CD4-positive, alpha-beta T cell (primary cell): ENCODE measurements at places on chromosomes 1 and 21. TPM values are rescaled to one million over a fixed set of nuclear protein-coding genes. Genes with fewer than 3 reads are reported as not detected.

Gene LRRC8D
- 18.2 TPM for total RNA-seq

Gene CYP4X1
- not detected for total RNA-seq

Gene LCK
- 187 TPM for total RNA-seq

Gene S100A7A
- total RNA-seq: not detected

Gene ADSS2
- total RNA-seq: 30.8 TPM

DNA sequence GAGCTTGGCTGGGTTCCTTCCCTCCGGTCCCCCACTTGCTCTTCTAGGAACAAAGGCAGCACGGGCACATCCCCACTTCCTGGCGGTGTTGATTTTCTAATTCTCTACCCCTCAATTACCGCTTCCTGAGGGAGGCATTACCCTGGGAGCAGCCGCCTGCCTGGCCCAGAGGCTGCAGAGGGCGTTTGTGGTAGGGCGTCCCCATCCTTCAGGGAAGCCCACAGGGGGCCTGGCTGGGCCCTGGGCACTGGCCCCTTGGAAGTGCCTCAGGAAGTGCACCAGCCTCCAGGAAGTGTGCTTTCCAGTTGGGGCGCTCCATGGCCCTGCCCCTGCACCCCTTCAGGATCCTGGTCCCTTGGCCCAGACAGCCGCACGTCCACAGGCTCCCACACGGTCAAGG is 42.1 kb upstream of the CASZ1 start:
- H3K27me3 ChIP-seq: peaks cover 25% of the 10 kb centered on the region
- H3K4me1 ChIP-seq: peaks cover 4% of the 10 kb centered on the region
- no peaks in the 10 kb centered on the region for H3K36me3 ChIP-seq
- no peak overlapping the region for H3K4me3 ChIP-seq
- no peak overlapping the region for H3K27ac ChIP-seq

GRCh38 chr1:31748365-31748764 is 15.8 kb downstream of the ADGRB2 start:
- H3K4me1 ChIP-seq: peaks cover 51% of the 10 kb centered on the region
- DNase-seq: no peak
- no peak overlapping the region for H3K27ac ChIP-seq
- no peaks in the 10 kb centered on the region for H3K36me3 ChIP-seq
- H3K4me3 ChIP-seq: no peak overlapping the region
- H3K27me3 ChIP-seq: no peaks in the 10 kb centered on the region

- no peaks in the 10 kb centered on the region for H3K27me3 ChIP-seq
- H3K4me1 ChIP-seq: no peaks in the 10 kb centered on the region
- no peak overlapping the region for H3K27ac ChIP-seq
Measured at GRCh38 chr21:27704567-27705166, 737.8 kb upstream of the ADAMTS5 start.

DNA sequence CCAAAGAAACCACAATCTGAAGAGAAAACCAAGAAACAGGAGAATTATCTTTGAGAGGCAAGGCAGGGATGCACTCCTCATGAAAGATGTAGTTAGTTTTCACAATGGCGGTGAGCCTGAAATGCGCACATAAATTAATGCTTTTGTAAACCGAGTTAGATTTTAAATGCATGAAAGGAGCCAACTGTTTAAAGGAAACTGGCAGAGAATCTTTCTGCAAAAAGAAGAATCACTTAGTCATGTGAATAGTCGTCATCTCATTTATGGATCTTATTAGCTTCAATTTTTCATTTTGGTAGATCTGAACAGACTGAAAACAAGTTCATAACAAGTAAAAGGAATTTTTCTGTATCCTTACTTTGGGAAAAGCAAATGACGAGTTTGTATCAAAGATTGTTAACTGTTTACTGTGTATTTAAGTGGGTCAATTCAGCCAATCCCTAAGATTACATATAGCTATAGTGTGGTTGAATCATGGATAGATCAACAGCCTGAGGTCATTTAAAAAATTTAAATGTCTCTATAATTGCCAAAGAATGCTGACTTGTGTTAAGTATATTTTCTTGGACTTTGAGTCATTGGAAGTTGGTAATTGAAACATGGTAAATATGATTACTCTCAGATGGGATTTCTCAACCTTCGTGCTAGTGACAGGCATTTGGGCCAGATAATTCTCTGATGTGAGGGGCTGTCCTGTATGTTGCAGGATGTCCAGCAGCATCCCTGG is 226.6 kb upstream of the KAZN start:
- no peak for DNase-seq
- no peaks in the 10 kb centered on the region for H3K27me3 ChIP-seq
- no peaks in the 10 kb centered on the region for H3K4me1 ChIP-seq
- H3K36me3 ChIP-seq: no peaks in the 10 kb centered on the region
- no peak overlapping the region for H3K27ac ChIP-seq

- H3K4me3 ChIP-seq: no peak overlapping the region
- DNase-seq: no peak
- no peak overlapping the region for H3K27ac ChIP-seq
- H3K4me1 ChIP-seq: no peaks in the 10 kb centered on the region
- peaks cover 4% of the 10 kb centered on the region for H3K27me3 ChIP-seq
Measured at GRCh38 chr1:41296506-41296905, 54.4 kb upstream of the SCMH1 start.

DNA sequence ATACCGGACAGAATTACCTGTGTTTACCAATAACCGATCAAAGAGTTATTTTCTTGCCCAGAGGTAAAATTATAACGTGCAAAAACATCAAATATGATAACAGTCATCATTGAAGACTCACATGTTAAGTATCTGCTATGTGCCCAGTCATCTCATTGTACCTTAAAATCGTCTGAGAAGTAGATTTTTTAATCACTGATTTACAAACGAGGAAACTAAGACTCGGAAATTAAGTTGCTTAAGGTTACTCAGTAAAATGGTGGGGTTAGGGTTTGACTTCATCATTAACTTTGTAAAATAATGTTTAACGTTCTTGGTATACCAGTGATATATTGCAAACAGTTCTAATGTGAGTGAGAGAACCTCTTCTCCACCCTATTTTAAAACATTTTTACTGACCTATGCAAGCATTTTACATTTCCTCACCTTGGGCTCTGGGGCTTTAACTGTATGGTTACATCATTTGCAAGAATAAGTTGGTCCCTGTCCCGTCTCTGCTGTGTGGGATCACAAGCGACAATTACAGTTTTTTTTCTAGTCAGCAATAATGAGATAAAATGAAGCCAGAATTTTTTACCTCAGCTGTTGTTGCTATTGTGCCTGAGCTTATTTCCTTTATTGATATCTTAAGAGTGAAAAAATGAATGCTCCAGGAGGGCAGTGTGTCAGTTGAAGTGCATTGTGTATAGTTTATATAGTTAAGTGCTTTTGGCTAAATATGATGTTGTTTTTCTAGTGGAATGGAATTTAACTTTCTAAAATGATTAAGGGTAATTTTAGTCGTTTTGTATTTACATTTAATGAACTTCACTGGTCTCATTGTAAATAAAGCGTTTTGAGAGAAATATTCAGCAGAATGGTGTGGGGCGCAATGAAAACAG is 2.7 kb downstream of the RPRD2 start:
- H3K36me3 ChIP-seq: no peaks in the 10 kb centered on the region
- no peaks in the 10 kb centered on the region for H3K27me3 ChIP-seq
- peaks cover 26% of the 10 kb centered on the region for H3K4me1 ChIP-seq
- DNase-seq: no peak

DNA sequence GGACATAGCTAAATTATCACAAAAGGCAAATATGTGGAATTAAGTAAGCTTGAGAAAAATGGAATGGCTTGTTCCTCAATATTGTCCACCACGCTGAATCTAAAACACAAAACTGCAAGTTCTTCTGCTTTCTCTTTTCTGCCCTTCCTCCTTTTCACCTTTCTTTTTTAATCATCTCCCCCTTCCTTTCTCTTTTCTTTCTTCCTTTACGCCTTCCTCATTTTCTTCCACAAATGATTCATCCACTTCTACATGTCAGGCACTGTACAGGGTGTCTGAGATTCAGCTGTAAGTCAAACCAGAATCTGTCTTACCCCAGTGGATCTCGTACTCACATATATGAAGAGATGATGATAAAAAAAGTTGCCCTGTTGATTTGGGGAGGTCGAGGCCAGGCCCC is 1182.5 kb downstream of the MRPL39 start:
- no peak for DNase-seq
- H3K27ac ChIP-seq: no peak overlapping the region
- no peaks in the 10 kb centered on the region for H3K36me3 ChIP-seq
- H3K4me1 ChIP-seq: no peaks in the 10 kb centered on the region
- H3K4me3 ChIP-seq: no peak overlapping the region

DNA sequence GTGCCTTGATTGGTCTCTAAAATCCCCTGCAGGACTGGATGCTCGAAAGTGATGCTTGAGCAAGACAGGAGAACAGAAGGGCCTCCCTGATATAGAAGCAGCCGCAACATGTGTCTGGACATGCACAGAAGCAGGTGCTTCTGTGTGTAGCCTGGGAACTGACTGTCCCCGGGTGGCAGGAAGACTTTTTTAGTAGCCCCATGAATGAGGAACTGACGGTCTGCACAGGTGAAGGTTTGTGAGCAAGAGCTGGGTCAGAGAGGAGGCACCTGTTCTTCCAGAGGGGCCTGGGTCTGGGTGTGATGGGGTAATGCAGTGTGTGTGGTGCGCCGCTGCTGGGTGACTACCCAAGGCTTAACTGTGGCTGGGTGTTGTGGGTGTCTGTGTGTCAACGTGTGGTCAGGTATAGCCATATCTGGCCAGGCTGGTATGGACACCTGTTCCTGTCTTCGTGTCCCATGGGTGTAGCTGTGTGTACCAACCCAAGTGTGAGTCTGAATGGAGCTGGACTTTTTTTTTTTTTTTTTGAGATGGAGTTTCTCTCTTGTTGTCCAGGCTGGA is 39.1 kb upstream of the FOXO6 start:
- no peak for DNase-seq
- H3K36me3 ChIP-seq: no peaks in the 10 kb centered on the region
- H3K27me3 ChIP-seq: no peaks in the 10 kb centered on the region
- H3K4me1 ChIP-seq: no peaks in the 10 kb centered on the region

- no peaks in the 10 kb centered on the region for H3K4me1 ChIP-seq
- H3K4me3 ChIP-seq: no peak overlapping the region
- DNase-seq: no peak
- no peaks in the 10 kb centered on the region for H3K36me3 ChIP-seq
Measured at GRCh38 chr21:27513016-27513415, 546.1 kb upstream of the ADAMTS5 start.

- no peak overlapping the region for H3K4me3 ChIP-seq
- no peak overlapping the region for H3K27ac ChIP-seq
- H3K27me3 ChIP-seq: no peaks in the 10 kb centered on the region
- no peak for DNase-seq
- H3K36me3 ChIP-seq: peaks cover 77% of the 10 kb centered on the region
- H3K4me1 ChIP-seq: no peaks in the 10 kb centered on the region
Measured at GRCh38 chr1:16459352-16459925, 18.9 kb downstream of the NECAP2 start.

DNA sequence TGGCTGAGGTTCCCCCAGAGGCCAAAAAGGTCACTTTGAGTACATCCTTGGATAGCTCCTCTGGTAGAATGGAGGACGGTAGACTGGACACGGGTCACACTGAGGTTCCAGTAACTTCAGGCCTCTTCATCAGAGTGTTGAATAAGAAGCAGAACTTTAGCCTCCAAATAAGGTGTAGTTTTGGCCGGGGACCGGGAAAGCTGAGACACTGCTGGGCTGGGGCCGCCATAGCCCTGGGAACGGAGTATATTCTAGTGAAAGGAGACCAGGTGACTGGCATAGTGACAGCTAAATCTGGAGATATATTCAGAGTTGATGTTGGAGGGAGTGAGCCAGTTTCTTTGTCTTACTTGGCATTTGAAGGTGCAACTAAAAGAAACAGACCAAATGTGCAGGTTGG is 84.1 kb downstream of the EVA1C start:
- no peaks in the 10 kb centered on the region for H3K27me3 ChIP-seq
- peaks cover 12% of the 10 kb centered on the region for H3K36me3 ChIP-seq
- H3K27ac ChIP-seq: no peak overlapping the region
- no peak overlapping the region for H3K4me3 ChIP-seq
- H3K4me1 ChIP-seq: peaks cover 13% of the 10 kb centered on the region

- H3K4me1 ChIP-seq: no peaks in the 10 kb centered on the region
- no peak overlapping the region for H3K27ac ChIP-seq
- H3K4me3 ChIP-seq: no peak overlapping the region
- DNase-seq: peak; percentile 60
- no peaks in the 10 kb centered on the region for H3K27me3 ChIP-seq
Measured at GRCh38 chr1:193019442-193020026, 39.6 kb downstream of the UCHL5 start.

- H3K27ac ChIP-seq: no peak overlapping the region
- no peak overlapping the region for H3K4me3 ChIP-seq
- DNase-seq: no peak
Measured at GRCh38 chr1:3501856-3502640, 47.6 kb downstream of the ARHGEF16 start.

DNA sequence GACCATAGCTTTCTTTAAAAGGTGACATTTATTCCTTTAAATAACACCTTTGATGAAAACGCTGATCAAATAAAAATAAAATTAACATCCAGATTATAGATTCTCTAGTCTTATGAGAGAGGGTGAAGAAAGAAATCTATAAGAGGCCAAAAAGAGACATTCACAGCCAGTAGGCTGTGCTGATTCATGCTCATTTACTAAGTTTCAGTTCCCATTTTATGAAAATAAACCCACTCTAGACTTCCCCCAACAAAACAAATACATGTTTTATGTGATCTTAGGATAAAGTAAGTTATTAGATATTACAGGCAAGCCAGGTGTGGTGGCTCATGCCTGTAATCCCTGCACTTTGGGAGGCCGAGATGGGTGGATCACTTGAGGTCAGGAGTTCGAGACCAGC is 21.1 kb downstream of the ESRRG start:
- H3K4me1 ChIP-seq: no peaks in the 10 kb centered on the region
- DNase-seq: no peak
- no peaks in the 10 kb centered on the region for H3K27me3 ChIP-seq
- H3K27ac ChIP-seq: no peak overlapping the region
- H3K36me3 ChIP-seq: no peaks in the 10 kb centered on the region

- no peaks in the 10 kb centered on the region for H3K27me3 ChIP-seq
- H3K27ac ChIP-seq: peak overlapping the region; percentile 3
- H3K4me1 ChIP-seq: peaks cover 46% of the 10 kb centered on the region
- DNase-seq: no peak
Measured at GRCh38 chr1:116878804-116879477, 30.8 kb upstream of the PTGFRN start.
